ENCODE measurements at places on chromosomes 1 and 21. TPM values are rescaled to one million over a fixed set of nuclear protein-coding genes. Genes with fewer than 3 reads are reported as not detected.

Gene MCOLN2
- 10.1 TPM for total RNA-seq

GRCh38 chr1:100449477-100449876 is 88.5 kb upstream of the GPR88 start:
- no peaks in the 10 kb centered on the region for H3K36me3 ChIP-seq
- H3K4me3 ChIP-seq: no peak overlapping the region
- no peak for DNase-seq
- no peaks in the 10 kb centered on the region for H3K27me3 ChIP-seq
- H3K27ac ChIP-seq: no peak overlapping the region

- DNase-seq: no peak
- H3K27me3 ChIP-seq: no peaks in the 10 kb centered on the region
- H3K4me1 ChIP-seq: peaks cover 77% of the 10 kb centered on the region
- H3K27ac ChIP-seq: peak overlapping the region; percentile 77
Observed at GRCh38 chr1:19477284-19478249, 7.8 kb downstream of the CAPZB start.

Gene LEFTY2
- total RNA-seq: 2.2 TPM

DNA sequence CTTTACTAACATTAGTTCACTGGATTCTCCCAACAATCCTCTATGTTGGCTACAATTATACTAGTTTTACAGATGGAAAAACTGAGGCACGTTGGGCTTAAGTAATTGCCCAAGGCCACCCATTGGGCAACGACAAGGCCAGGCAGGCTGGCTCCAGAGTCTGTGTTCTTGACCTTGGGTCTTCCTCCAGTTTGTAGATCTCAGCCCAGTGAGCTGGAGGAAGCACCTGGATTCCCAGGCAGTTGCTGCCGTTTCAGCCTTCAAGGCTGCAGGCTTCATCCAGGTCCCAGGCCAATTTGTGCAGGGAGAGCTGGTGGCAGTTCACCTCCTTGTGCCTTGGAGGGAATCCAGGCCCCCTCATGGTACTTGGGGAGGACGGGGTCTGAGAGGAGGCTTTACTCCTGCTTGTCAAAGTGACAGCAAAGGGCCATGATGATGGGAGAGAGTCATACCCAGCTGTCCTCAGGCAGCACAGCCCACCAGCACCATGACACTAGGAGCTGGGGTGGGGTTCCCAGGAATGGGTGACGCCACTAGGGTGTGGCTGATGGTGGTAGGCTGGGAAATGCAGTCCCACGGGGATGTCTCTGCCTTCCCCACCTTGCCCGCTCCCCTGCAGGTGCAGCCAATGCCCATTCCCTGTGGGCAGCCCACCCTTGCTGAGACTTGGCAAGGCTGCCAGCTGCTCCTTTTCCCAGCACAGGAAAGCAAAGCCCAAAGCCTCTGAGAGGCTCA is 27.1 kb downstream of the PKP1 start:
- H3K27me3 ChIP-seq: no peaks in the 10 kb centered on the region
- H3K4me1 ChIP-seq: peaks cover 38% of the 10 kb centered on the region
- no peak for DNase-seq
- no peak overlapping the region for H3K27ac ChIP-seq
- H3K4me3 ChIP-seq: no peak overlapping the region

Gene KHDC4
- total RNA-seq: 40.1 TPM

DNA sequence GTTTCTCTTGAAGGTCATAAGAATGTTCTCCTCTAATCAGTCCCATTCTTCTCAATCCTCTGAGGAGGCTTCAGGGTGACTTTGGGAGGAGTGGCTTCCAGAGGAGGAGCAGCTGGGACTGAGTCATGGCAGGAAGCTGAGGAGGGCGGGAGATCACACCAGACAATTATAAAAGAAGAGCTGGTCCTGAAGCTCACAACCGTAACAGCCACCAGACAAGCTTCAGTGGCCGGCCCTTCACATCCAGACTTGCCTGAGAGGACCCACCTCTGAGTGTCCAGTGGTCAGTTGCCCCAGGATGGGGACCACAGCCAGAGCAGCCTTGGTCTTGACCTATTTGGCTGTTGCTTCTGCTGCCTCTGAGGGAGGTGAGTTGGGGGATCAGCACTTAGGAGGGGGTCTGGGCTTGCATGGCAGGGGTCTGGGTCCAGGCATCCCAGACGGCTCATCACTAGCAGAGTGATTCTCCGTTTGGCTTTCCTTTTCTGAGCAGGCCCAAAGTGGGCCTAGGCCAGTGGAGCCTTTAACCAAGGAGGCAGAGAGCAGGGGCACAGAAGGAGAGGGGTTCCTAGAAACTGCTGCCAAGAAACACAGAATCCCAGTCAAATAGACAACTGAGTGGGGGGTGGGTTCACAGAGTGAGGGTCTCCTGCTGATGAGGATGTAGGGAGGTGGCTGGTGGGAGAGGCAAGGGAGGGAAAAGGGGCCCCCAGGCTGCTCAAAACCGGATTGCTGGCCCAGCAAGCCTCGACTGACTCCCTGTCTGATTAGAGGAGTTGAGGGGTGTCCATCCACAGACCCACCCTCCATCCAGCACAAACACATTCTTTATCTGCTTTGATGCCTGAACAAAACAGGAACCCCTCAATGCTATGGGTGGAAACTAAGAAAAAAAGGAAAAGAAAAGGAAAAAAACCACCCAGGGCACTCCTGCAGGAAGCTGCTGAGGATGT is at the start of gene ECM1:
Gene ECM1, plus strand, starts transcription at position 198 of the 953 bp plus-strand sequence. Its CDS starts 101 bp downstream, at position 299.
- H3K27ac ChIP-seq: peak within 1 kb of the TSS; percentile 71
- no peaks in the 10 kb centered on the region for H3K27me3 ChIP-seq
- peaks cover 18% of the 10 kb centered on the region for H3K4me1 ChIP-seq

DNA sequence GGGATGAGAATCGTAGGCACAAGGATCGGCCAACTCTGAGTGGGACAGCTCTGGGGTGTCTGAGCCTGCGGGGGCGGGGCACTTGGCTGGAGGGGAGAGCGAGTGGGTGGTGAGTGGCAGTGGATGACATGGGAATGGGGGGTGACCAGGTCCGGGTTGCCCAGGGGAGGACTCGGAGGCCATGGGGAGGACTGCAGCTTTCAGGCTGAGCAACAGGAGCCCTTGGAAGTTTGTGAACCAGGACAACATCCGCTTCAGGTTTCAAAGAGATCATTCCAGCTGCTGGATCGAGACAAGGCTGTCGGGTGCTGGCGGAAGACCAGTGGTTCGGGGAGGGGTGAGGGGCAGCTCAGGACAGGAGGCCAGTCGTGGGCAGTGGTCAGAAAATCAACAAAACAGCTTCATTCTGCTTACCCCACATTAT is 124.4 kb upstream of the IRF2BP2 start:
- peaks cover 13% of the 10 kb centered on the region for H3K4me1 ChIP-seq
- no peaks in the 10 kb centered on the region for H3K36me3 ChIP-seq
- H3K27me3 ChIP-seq: no peaks in the 10 kb centered on the region
- H3K27ac ChIP-seq: no peak overlapping the region

Gene OLFML2B
- 17.5 TPM for total RNA-seq

DNA sequence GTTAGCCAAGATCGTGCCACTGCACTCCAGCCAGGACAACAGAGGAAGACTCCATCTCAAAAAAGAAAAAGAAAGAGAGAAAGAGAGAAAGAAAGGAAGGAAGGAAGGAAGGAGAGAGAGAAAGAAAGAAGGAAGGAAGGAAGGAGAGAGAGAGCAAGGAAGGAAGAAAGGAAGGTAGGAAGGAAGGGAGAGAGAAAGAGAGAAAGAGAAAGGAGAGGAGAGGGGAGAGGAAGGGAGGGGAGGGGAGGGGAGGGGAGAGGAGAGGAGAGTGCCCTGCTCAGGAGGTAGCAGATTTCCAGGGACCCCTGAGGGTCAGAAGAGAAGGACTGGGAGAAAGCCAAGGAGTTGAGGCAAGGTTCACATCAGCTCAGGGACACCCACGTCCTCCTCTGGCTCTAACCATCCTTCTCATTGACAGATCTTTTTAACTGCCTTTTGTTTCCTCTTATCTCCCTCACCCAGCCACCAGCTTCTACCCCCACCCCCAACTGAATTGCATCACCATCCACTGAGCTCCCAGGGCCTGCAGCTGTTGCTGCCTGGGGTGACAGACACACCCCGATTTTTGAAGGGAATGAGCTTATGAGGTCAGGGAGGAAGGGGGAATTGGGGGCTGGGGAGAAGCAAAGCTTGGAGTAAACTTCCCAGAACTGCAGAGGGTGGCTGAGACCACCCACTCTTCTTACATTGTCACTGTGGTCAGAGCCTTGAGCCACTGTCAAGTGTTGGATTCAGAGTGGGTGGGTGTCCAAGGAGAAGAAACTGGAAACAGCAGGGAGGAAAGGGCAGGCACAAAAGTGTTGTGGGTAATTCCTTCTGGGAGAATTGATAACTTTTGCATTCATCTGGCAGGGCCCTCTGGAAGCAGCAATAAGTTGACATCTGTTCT is 91.6 kb downstream of the GLUL start:
- peaks cover 5% of the 10 kb centered on the region for H3K4me1 ChIP-seq
- no peaks in the 10 kb centered on the region for H3K27me3 ChIP-seq
- H3K4me3 ChIP-seq: no peak overlapping the region
- H3K27ac ChIP-seq: peak overlapping the region; percentile 30

DNA sequence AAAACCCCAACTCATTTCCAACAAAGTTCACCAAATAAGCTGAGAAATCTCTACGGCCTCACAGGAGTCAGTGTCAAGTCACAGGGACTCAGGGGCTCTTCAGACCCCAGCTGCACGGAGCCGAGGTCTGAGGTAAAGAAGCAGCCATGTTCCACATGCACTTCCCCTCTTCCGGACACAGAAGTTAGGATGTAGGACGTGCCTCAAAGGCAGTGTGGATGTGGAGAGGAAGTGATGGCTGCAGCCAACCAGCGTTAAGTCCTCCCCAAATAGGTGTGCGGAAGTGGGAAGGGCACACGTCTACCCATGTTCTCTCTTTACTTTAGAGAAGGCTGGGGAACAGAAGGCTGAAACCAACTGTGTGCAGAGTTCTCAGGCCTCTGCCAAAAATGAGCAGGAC is 14.6 kb upstream of the NCF2 start:
- H3K27ac ChIP-seq: peak overlapping the region; percentile 65
- no peaks in the 10 kb centered on the region for H3K36me3 ChIP-seq
- no peak overlapping the region for H3K4me3 ChIP-seq
- DNase-seq: no peak
- H3K4me1 ChIP-seq: peaks cover 20% of the 10 kb centered on the region

Gene MARK1
- 2.3 TPM for total RNA-seq

Data from upper lobe of right lung (tissue), 1 donor.